ENCODE measurements at places on chromosomes 11 and 22. TPM values are rescaled to one million over a fixed set of nuclear protein-coding genes. Genes with fewer than 3 reads are reported as not detected.

- DNase-seq = no peak
Observed at GRCh38 chr22:20424568-20424931, 13.1 kb downstream of the SCARF2 start.

DNA sequence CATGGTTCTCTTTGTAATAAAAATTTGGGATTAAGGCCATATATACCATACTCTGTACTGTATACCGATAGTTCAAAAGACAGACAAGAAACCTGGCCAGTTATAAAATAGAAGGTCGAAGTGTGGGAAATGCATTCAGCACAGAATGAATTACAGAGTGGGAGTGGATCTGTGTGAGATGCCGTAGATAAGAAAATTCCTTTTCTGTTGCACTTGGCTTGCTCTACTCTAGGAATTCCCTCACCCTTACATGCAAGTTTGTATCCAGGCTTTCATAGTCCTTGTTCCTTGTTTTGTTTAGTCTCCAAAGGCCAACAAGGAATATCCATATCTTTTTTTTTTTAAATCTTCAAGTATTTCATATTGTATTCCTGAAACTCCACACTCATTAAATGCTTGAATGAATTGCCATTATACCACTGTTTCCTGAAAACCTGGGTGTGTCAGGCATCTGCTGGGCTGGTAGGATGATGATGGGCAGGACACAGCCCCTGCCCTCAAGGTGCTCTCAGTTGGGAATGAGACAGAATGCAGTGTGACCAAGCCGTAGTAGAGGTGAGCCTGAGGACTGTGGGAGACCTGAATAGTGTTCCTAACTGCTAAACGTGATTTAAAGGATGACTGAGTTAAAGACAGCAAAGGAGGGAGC, 53.5 kb downstream of the TEAD1 start:
- DNase-seq = no peak

DNA sequence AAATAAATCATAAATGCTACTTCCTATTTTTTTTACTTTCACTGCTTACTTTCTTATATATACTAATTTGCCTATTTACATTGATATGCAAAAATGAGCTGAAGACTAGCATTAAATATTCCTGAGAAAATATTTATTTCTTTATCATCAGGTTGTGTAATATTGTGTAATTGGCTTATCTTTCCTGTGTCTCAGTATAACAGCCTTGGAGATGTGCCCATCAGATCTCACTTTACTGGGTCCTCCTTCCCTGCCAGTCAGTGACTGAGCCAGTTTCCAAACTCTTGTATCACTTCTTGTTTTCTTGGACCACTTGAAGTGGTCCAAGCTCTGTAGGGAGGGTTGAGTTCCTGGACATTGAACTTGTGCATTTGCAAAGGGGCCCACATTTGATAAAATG, 900.0 kb downstream of the LUZP2 start:
- DNase-seq = no peak

- no peak for DNase-seq
Observed at GRCh38 chr11:103948187-103948763, 88.2 kb upstream of the DDI1 start.

GRCh38 chr11:111335549-111335948, 37.2 kb downstream of the POU2AF3 start:
- no peak for DNase-seq

DNA sequence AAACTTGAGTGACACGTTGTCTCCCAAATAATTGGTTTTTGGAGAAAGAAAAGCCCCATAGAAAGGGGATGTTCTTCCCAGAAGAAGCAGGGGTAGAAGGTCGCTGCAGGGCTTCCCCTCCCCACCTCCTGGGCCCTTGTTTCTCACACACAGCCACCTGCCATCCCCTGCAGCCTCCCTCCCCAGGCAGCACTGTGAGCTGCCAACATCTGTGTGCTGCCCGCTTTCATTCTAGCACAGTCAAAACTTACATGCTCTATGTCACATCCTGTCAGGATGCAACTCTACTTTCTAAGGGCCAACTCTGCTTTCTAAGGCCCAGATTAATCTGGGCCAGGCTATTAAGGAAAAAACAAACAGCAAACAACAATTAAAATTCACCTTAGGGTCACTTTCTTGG, 309.4 kb upstream of the ZC3H12C start:
- no peak for DNase-seq

DNA sequence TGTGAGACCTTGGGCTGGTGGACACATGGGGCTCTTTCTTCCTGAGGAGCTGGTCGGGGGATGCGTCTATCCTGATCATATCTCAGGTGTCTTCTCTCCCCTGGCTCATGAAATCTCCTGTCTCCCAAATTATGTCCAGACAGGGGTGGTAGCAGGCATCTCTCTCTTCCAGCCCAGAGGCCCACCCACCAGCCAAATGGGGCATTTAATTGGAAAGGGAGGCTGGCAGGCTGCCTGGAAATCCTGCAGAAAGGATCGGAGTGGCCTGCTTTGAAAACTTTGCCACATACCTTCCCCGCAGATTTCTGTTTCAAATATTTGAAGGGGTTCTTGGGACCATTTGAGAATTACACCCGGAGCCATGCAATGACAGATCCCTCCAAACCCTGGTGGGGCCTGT, 37.4 kb downstream of the SMIM38 start:
- no peak for DNase-seq

DNA sequence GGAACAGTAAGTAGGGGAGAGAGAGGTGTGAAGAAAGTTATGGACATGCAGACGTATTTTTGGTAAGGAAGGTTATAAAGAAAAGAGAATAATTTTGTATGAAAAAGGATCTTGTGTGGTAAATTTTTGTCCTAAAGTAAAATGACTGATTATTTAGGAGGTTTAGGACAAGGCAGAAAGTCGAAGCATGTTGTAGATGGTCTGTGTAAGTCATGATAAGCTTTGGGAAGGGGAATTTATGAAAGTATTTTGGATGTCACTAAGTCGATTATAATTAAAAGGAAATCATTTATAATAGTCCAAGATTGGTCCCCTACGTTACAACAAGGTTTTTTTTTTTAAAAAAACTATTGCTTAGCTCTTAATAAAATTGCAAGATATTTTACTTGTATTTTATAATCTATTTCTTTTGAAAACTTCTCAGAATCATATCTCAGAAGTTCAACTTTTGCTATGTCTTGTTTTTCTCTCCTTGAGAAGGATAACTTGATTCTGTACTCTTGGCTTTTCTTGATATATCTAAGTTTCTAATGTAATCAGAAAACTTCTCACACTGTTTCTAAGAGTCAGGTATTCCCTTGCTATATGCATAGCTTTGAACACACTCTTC, 10.9 kb upstream of the CABP2 start:
- DNase-seq = no peak

GRCh38 chr11:57429946-57430345, 3.0 kb upstream of the SLC43A3 start:
- DNase-seq = no peak

- no peak for DNase-seq
Observed at GRCh38 chr11:13595166-13595565, 73.3 kb upstream of the FAR1 start.

DNA sequence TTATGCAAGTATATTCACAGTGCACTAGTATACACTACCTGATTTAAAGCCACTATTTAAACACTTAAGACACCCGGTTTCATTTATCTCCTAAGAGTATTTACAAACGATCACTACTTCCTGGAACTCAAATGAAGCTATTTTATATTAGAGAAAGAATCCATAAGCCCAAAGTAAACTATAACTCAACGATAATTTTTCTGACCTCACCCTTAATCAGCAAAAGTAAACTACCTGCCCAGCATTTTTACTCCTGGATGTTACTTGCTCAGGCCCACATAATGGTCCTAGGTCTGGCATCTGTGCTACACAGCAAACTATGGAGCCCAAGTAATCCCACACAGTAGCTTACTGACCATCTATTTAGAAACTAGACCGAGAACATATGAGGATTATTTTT, 33.4 kb downstream of the TSG101 start:
- DNase-seq = no peak

GRCh38 chr22:48921411-48921903, 906.2 kb downstream of the BRD1 start:
- DNase-seq = no peak

DNA sequence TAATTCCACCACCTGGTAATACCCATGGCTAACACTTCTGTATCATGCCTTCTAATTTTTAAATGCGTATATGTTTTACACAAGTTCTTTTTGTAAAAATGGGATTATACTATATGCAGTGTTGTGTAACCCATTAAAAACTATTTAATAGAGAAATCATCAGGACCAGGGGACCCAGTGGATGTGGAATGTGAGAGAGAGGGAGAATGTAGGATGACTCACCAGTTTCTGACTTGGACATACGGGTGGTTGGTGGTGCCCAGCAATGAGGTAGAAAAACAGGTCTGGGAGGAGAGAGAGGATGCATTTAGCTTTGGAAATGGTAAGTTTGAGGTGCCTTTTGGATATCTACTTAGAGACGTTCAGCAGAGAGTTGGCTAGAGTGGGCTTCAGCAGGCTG, 112.0 kb upstream of the TBCEL start:
- DNase-seq = no peak

DNA sequence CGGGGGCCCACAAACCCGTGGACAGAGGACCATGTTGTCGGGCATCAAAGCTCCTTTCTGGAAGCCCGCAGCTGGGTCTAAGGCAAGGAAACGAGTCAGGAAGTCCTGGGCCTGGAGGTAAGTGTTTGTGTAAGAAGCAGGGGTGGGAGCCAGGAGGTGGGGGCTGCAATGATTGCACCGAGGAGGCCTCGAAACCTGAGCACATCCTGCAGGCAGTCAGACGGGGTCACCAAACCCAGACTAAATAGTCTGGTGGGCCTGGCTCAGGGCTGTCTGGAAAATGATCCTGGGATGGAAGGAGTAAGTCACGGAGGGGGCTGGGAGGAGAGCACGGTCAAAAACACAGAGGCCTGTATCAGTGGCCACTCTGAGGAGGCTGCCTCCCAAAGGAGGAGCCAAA, 539.2 kb downstream of the MN1 start:
- no peak for DNase-seq

DNA sequence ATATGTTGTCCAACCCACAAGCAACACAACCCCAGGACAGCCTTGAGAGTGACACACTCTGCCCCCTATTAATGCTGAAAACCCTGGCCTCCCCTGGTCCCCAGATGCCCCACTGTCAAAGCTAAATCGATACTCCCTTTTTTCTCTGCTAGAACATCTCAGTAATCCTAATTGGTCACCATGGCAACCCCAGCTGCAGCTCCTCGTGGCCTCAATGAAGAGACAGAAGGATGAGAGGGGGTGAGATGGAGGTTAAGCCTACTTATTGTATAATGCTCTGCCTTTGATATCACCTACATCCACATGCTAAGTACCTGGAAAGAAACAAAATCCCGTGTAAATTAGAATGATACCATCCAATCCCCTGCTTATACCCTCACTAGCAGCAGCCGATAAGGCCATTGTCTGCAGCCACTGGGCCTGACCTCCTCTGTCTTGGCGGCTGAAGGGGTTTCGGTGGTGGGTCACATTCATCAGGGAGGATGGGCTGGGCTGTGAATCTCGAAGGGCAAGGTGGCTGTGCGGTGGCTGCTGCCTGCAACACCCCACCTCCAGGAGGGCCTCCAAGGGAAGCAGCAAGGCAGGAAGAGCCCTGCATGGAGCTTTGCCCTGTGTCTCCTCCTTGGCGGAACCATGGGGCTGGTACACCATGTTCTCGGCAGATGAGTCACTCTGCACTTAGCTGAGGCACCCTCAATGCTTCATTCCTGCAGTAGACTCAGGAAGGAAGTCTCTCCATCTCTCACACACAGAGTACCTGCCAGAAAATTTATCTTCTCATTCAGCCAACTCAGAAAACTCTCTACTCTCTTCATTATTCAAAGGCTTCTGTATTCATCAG, 399.5 kb downstream of the BUD13 start:
- no peak for DNase-seq

DNA sequence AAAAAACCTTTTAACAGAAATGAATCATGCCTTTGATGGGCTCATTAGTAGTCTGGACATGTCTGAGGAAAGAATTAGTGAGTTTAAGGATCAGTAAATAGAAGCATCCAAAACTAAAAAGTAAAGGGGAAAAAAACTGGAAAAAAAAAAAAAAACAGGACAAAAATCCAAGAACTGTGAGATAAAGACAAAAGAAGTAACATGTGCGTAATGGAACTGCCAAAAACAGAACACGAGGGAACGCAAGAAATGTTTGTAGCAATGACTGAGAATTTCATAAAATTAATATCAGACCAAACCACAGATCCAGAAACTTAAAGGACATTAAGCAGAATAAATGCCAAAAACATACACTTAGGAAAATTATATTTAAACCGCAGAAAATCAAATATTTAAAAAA, 77.4 kb downstream of the MS4A13 start:
- DNase-seq = no peak

GRCh38 chr22:41245917-41246499, 5.3 kb upstream of the CHADL start:
- no peak for DNase-seq

GRCh38 chr11:34501949-34502348, 11.6 kb downstream of the ELF5 start:
- DNase-seq = no peak

DNA sequence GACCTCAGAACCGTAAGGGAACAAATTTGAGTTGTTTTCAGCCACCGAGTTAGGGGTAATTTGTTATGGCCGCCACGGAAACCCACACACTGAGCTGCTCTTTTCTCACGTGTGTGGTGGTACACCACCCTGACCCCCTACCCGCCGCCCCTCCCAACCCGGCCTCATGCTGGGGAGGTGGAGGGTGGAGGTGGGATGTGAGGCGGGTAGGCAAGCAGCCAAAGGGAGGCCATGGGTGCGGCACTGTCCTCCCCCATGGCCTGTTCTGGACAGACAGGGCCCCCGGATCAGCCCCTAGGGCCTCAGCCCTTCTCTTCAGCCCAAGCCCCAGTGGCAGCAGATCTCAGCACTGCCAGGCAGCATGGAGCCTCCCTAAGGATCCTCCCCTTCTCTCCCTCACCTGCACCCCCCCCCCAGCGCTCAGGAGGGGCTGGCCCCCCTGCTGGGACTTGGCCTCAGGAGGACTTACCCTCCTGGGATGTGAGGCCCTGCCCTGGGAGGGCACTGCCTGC, 7.9 kb downstream of the PRR5 start:
- DNase-seq = no peak

GRCh38 chr11:110909336-110909735, 197.1 kb upstream of the ARHGAP20 start:
- no peak for DNase-seq

- DNase-seq = no peak
Observed at GRCh38 chr11:118744046-118744445, 46.9 kb downstream of the DDX6 start.

DNA sequence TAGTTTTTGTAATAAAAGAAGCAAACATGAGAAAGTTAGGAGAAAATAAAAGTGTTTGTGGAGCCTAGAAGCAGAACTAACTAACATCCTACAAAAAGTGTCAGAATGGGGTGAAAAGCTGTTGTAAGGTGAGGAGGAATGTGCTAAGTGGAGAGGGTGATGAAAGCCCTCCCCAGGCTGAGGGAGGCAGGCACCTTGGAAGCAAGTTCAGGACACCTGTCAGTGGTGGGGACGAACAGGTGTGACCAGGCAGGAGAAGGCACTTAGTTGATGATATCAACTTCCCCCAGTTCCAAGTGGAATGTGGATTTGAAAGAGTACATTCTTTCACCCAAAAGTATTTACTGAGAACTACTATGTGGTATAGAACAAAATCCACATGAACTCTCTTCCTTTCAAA, 18.7 kb upstream of the BMAL1 start:
- DNase-seq = no peak

TRIM51 gene
- total RNA-seq = not detected

ADAMTS8 gene
- 3.9 TPM for total RNA-seq

LSP1 gene
- total RNA-seq = 35.1 TPM

CSF2RB gene
- total RNA-seq = 4.9 TPM

LMO1 gene
- 0.46 TPM for total RNA-seq

QSER1 gene
- total RNA-seq = 22.7 TPM

OR52K2 gene
- total RNA-seq = not detected

MPZL2 gene
- total RNA-seq = 24.2 TPM

OR52H1 gene
- total RNA-seq = not detected

All from cardiac septum (tissue), 1 donor.